NCI-H446 treated with DMSO at 0.1 percent for 48 hours (cell line): ENCODE measurements at places on chromosomes 7 and 10.

DNA sequence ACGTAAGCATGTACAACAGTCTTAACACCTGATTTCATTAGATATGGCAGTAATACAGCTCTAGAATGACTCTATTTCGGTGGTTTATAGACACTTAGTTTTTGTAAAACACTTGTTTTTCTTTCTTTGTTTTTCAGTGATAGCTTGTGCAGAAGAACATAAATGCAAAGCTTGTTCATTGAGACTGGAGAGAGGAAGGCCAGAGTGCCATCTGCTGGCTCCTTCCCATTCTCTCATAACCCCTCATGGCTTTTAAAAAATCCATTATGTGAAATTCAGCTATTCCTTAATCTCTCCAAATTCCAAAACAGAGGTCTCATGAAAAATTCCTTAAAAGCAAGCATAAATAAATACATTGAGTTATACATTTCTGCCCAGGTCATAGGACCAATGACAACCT lies 76.3 kb downstream of the CACNB2 start:
- DNase-seq = no peak

- DNase-seq = no peak
Observed at GRCh38 chr10:93445978-93446720, 36.0 kb downstream of the MYOF start.

DNA sequence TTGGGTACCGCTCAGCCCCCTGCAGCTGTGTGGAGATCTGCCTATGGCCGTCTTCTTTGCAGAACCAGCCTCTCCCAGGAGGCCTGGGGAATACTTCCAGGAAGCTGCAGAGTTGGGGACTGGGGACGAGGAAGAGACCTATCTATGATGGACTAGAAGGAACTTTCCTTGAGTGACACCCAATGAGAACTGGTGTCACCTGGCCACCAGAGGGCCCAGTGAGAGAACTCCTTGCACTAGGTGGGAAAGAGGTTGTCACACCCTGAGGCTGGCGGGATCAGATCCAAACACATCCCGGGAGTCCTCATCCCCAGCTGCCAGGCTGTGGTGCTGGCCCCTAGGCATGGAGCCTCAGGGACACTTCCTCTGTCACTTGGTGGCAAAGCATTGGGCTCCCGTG lies 4.9 kb upstream of the GRID2IP start:
- DNase-seq = no peak

GRCh38 chr10:129101232-129101980 lies 365.6 kb upstream of the MGMT start:
- no peak for DNase-seq

- no peak for DNase-seq
Observed at GRCh38 chr7:142954680-142955268, 7.4 kb downstream of the KEL start.

DNA sequence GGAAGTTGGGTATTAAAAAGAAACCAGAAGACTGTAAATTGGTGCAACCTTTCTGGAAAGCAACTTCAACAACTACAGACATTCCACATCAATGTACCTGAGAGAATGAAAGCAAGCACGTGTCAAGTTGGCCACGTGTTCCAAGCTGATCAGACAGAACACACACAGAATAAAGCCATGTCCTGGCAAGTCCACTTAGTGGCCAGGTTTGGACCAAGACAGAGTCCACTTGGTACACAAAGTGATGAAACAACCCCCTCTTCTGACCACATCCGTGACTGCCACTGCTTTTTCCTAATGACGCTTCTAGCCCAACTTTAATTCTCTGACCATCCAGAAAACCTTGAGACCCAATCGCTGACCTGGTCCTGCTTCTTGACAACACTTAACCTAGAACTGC lies 109.4 kb downstream of the ABLIM1 start:
- DNase-seq = no peak

DNA sequence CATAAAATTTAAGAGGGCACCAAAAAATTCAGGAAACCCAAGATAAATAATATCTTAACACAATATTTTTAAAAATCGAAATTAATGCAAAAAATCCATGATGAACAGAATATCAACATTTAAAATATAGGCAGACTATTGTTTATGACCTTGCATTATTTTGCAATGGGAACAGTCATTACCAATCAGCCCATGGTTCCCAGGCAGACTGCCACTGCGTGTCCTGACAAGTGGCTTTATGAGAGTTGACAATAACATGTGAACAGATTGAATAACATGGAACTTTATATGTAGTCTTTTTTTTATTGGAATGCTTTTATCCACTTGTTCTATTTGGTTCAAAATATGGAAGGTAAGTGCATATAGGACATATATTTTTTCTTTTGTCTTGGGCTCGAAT lies 3.1 kb upstream of the AVPI1 start:
- no peak for DNase-seq

GRCh38 chr10:52040486-52040885 lies 273.6 kb upstream of the DKK1 start:
- DNase-seq = no peak

GRCh38 chr7:77707504-77707992 lies 11.3 kb downstream of the RSBN1L start:
- DNase-seq = no peak

DNA sequence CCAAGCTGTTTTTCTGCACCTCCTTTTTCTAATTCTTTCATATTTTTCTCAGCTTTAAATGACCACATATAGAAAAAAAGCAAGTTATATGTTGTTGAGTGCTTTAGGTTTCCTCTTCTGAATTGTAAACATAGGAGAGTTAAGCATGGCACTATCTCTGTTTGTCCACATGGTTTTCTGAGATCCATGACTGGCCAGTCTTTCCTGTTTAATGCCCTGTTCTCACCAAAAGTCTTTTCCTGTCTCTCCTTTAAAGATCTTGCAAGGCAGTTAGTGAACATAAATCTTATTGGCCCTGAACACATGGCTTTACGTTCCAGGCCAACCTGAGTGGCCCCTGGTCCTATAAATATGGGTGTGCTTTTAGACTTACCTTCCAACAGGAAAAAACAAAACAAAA lies 19.4 kb downstream of the TRPV5 start:
- DNase-seq = no peak

DNA sequence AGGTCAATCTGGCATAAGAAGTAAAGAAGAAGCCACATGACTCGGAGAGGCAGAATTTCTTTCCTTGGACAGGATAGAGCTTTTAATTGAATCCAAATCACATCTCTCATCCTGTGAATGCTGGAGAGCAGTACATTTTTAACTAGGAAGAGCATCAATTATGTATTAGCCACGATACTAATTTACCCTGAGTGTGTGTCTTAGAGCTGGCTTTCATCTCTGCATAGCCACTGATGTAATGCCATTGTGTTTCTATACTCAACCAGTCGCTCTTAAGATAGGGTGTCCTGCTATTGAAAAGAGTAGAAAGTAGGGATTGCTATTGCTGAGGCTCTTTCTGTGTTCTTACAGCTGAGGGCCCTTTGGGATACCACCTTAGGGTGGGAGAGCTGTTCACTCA lies 280.3 kb downstream of the AUTS2 start:
- DNase-seq = no peak

DNA sequence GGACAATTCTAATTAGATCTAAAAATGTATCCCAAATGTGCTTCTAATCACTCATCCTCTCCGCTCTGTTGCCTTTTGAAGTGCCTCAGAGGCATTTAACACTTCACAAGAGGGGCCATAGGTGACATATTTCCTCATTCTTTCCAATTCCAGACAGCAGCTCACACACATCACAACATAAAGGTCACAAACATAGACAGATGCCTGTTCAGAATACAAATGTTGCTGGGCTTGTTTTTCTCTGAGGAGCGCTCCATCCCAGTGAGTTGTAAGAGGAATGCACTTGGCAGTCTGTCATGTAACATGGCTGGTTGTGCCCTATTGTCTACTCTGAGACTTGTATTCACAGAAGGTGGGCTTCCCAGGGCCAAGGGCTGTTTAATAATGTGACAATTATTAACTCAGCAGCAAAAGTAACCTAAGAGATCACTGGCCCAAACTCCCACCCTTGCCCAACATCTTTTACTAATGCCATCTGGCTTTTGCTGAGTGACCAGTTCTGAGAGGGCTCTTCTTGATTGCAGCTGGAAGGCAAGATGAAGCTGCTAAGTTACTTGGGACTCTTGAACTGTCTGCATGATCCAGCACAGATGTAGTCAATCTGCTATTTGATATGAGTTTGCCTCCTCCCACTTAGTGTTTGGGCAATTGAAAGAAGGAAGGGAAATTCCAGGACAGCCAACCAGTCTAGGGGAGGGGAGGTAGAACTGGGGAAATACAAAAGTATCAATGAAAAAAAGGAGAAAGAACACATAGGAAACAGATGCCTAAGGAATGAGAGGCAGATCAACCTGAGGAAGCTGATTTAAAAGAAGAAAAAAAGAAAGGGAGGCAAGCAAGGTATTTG lies 13.6 kb downstream of the PON2 start:
- DNase-seq = peak; percentile 36

- DNase-seq = no peak
Observed at GRCh38 chr10:26557641-26558014, 119.5 kb downstream of the APBB1IP start.

DNA sequence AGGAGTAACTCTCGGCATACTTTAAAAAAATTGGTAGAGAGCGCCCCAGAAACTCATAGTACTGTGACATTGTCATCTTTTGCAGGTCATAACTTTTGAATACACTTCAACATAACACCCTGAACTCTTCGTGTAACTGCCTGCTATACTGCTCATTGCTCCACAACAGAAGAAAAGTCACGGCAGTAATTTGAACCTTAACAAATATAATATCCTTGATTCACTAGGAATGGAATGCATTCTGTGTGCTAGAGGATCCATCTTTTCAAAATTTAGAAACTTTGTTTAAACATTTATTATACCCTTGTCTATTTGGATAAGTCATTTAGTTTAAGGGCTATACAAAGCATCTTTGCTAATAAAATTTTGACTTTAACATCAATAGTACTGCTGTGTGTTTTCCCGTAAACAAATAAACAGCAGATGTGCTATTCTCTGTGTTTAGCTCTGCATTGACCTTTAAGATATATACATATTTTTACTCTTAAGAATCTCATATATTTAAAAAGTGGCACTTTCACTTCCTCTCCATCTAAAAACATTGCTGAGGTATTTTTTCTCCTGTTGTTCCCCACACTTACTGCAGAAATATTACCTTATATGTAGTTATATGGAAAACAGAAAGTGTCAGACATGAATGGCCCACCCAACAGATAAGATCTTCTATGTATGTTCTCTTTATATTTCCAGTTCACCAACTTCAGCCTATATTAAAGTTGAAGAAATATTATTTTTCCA lies 217.6 kb upstream of the TMEM229A start:
- DNase-seq = no peak

DNA sequence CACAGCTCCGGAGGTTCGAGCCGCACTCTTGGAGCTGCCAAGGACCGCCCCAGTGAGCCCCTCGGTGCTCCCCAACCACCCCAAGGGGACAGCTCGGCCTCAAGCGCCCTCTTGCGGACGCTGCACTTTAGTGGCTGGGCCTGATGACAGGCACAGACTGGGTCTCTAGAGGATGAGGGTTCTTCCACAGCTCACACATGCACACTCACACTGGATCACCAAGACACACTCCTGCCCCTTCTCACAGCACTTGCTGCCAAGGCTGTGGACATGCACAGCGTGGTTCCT lies 2.1 kb downstream of the RET start:
- no peak for DNase-seq

DNA sequence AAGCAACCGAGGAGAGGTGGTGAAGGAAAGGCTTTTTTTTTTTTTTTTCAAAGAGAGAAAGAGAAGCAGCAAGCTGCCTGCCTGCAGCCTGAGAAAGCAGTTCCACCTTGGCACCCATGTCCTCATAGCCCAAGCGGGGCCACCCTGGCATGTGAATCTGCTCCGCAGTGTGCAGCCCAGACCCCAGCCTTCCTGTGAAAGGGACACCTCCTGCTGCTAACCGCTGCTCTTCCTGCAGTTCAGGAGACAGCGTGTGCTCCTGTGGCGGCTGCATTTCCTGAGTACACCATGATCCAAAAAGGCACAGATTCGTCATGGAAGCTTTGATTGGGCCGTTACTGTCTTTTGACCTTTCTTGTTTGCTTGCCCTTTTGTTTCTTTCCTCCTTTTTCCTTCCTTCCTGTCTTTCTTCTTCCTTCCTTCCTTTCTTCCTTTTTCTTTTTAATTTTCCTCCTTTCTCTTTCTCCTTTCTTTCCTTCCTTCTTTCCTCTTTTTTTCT lies 38.1 kb downstream of the IKZF1 start:
- DNase-seq = no peak

DNA sequence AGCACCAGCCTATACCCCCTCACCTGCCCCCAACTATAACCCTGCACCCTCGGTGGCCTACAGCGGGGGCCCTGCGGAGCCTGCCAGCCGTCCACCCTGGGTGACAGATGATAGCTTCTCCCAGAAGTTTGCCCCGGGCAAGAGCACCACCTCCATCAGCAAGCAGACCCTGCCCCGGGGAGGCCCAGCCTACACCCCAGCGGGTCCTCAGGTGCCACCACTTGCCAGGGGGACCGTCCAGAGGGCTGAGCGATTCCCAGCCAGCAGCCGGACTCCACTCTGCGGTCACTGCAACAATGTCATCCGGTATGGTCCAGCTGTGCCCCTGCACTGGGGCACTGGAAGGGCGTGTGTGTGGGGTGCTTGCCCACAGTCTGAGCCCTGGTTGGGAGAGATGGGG lies 40.0 kb upstream of the BMPR1A start:
- no peak for DNase-seq
